ENCODE measurements at places on chromosomes 4 and X. TPM values are rescaled to one million over a fixed set of nuclear protein-coding genes. Genes with fewer than 3 reads are reported as not detected.

Gene IL2
- 1.0 TPM for total RNA-seq

Gene RTL5
- 2.8 TPM for total RNA-seq

Gene STS
- total RNA-seq: 1.3 TPM

GRCh38 chr4:133058701-133059100 is 90.4 kb upstream of the PCDH10 start:
- no peak for DNase-seq

DNA sequence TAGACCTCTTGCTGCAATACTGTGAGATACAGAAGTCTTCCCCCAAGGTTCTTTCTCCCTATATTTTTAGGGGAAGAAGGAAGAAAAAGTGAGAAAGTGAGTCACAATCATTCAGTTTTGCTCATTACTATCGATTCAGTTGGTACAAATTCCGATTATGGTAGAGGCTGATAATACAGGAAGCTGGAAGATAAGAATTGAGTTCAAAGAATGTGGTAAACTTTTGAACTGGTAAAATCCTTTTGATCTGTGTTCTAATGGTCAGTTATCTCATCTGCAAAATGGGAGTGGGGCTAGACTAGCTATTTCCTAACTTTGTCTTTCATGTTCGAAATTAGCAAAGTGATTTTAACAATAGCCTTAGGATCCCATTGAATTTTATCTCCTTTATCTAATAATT is 101.4 kb upstream of the FAT1 start:
- DNase-seq: no peak

- DNase-seq: no peak
Measured at GRCh38 chr4:30879855-30880598, 159.9 kb downstream of the PCDH7 start.

- DNase-seq: no peak
Measured at GRCh38 chrX:48578661-48579128, 4.4 kb downstream of the RBM3 start.

- no peak for DNase-seq
Measured at GRCh38 chr4:161555689-161556660, 607.8 kb downstream of the FSTL5 start.

DNA sequence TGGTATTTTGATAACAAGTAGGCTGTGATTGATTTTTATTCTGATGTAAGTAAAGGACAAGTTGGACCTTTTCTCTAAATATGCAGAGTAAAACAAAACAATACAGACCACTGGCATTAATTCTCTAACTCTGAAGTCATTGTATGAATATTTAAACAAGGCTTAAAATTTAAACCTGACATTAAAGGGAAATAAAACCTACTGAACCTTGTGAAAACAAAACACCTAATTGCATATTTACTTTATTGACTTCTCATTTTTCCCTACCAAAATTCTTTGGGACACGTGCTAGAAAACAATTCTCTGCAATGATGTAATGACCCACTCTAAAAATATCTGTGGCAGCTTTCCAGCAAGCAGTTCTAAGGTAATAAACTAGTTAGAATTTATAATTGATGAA is 369.7 kb upstream of the TRAM1L1 start:
- no peak for DNase-seq

GRCh38 chrX:8201896-8202331 is 30.8 kb upstream of the VCX2 start:
- no peak for DNase-seq

DNA sequence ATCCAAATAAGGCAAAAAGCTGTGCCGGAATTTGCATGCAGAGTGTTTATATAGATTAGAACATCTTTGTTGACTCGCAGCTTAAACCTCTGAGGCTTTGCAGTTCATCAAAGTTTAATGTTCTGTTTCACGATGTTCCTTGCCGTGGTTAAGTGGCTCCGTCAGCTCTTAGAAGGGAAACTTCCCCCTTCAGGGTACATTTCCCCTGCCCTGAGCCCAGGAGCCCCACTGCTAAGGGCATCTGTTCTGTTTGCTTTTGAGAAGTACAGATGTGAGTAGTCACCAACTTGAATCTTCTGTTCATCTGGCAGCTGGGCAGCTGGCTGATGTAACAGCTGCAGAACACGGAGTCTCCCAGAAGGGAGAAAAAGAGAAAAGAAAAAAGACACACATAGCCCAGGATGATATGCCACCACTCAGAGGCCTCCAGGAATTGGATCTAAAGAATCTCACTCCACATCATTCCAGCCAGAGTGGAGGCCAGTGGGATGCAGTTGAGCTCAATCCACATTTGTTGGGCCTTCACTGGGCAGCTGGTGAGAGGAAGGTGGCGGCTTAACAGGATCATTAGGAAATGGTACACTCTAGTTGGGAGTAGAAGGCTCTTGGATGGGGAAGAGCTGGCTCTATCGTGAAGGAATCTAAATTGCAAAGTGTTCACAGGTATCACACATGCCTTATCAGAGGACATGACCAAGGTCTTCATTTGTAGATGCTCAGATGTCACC is 178.7 kb upstream of the RBPJ start:
- no peak for DNase-seq

DNA sequence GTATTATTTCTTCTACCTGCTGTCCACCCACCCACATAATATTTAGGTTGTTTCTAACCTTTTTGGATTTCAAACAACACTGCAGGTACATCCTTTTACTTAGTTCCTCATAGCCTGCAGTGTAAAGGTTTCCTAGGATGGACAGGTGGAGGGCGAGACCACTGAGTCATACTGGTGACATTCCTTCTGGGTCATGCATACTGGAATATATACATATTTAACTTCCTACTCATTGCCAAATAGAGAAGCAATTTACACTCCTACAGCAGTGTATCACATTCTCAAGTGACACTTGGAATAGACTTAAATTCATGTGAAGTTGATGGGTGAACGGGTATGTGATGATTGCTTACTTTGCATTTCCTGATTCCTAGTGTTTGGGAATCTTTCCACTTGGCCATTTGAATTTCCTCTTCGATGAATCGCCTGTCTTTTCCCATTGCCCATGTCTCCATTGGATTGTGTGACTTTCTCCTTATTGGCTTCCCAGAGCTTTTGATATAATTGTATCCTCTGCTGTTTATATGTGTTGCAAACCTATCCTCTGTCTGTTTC is 8.2 kb upstream of the PPP2R2C start:
- DNase-seq: no peak

DNA sequence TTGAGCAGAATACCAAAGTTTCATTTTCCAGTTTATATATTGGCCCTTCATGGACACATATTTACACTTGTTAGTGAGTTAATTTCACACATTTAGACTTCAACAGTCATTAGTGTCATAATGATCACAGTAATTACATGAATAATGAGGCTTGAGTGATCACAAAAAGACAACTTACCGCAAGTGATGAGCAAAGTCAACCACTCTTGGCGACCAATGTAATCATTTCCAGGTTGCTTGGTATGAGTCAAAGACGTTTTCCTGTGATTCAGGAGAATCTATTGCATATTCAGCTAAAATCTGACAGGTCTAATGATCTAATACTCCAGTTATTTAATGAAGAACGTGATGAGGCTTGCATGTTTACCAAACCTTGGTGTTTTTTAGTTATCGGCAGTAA is 407.9 kb upstream of the TENM3 start:
- no peak for DNase-seq

DNA sequence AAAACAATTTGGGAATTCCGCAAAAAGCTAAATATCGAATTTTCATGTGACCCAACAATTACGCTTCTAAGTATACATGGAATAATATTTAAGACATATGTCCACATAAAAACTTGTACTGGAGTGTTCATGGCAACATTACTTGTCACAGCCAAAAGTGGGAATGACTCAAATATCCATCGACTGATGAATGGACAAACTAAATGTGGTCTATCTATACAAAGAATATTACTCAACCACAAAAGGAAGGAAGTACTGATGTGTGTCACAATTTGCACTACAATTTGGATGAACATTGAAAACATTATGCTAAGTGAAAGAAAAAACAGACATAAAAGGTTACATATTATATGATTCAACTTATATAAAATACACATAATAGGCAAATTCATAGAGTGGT is 71.9 kb downstream of the AFF2 start:
- DNase-seq: no peak

- DNase-seq: no peak
Measured at GRCh38 chrX:72062916-72063315, 68.8 kb downstream of the RTL5 start.

Data from T-cell (primary cell).